Activated T-helper 1 cell treated with anti-CD3 and anti-CD28 coated beads, Interleukin-12 subunit alpha, Interleukin-12 subunit beta, Interleukin-2, Interleukin-4 antibody, amounts not matched to agents 30 ng/mL and 10 ng/mL and 1 ng/mL, durations not matched to agents 14 hours and 24 hours and 36 hours (primary cell): ENCODE measurements at places on chromosomes 3 and 15. TPM values are rescaled to one million over a fixed set of nuclear protein-coding genes. Genes with fewer than 3 reads are reported as not detected.

The GABPB1 gene
- 80.7 and 81.0 TPM in 2 replicates for total RNA-seq

The CLEC3B gene
- not detected in 2 replicates for total RNA-seq

The CYP19A1 gene
- 0.23 and 0.24 TPM in 2 replicates for total RNA-seq

The SCN11A gene
- total RNA-seq: 0.05 TPM in 1 of 2 replicates, not detected in the other

The FAM81A gene
- total RNA-seq: 0.49 and 0.60 TPM in 2 replicates

The SEMA3G gene
- 0.13 TPM in 1 of 2 replicates, not detected in the other for total RNA-seq

The CRABP1 gene
- total RNA-seq: not detected in 2 replicates

- DNase-seq: no peak
- H3K27ac ChIP-seq: no peak overlapping the region
- H3K27me3 ChIP-seq: peaks cover 9% of the 10 kb centered on the region
- no peaks in the 10 kb centered on the region for H3K36me3 ChIP-seq
- H3K4me1 ChIP-seq: no peaks in the 10 kb centered on the region
Measured at GRCh38 chr15:89728254-89728653, 22.8 kb downstream of the MESP1 start.

DNA sequence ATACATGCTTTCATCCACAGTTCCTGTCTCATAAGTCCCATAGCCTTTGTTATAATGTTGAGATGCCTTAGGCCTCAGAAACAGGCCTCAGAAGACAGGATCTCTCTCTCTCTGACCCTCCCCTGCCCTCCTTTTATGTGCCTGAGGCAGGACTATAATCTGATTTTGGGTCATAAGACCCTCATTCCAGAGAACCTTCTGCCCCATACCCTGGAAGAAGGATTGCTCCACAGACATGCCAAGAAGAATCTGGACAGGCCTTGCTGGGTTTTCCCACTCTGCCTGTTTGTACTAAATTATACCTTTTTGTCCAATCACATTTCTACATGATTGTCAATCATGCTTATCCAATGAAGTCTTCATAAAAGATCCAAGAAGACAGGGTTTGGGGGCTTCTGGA is 57.2 kb upstream of the MME start:
- H3K4me3 ChIP-seq: no peak overlapping the region
- H3K4me1 ChIP-seq: no peaks in the 10 kb centered on the region
- no peaks in the 10 kb centered on the region for H3K27me3 ChIP-seq
- no peak overlapping the region for H3K27ac ChIP-seq
- no peak for DNase-seq

DNA sequence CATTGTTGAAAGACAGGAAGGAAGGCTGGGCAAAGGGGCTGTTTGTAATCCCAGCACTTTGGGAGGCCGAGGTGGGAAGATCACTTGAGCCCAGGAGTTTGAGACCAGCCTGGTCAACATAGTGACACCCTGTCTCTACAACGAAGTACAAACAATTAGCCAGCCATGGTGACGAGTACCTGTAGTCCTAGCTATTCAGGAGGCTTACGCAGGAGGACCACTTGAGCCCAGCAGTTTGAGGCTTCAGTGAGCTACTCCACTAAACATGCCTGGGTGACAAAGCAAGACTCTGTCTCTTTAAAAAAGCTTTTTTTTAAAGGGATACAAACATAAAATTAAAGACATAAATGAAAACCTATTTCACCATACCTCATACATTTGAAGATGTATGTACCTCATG is 11.1 kb downstream of the SERP1 start:
- no peak for DNase-seq
- H3K36me3 ChIP-seq: no peaks in the 10 kb centered on the region
- H3K4me1 ChIP-seq: peaks cover 7% of the 10 kb centered on the region
- H3K27ac ChIP-seq: no peak overlapping the region

DNA sequence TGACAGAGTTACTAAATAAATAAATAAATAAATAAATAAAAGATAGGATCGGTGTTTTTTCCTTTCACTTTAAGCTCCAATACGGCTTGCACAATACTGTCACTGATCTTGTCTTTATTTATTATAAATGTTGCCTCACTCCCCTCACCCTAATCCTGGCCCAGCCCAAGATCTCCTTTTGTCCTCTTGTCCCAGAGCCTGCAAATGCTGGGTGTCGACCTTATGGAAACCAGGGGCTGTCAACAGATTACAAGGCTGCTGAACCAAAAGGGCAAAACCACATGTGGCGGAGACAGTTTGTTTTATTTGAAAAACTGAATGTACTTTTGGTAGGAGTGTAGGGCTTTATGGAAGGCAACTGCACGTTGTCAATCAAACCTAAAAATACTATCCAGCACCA is 75.9 kb downstream of the RFTN1 start:
- H3K4me3 ChIP-seq: no peak overlapping the region
- no peak for DNase-seq
- no peak overlapping the region for H3K27ac ChIP-seq

DNA sequence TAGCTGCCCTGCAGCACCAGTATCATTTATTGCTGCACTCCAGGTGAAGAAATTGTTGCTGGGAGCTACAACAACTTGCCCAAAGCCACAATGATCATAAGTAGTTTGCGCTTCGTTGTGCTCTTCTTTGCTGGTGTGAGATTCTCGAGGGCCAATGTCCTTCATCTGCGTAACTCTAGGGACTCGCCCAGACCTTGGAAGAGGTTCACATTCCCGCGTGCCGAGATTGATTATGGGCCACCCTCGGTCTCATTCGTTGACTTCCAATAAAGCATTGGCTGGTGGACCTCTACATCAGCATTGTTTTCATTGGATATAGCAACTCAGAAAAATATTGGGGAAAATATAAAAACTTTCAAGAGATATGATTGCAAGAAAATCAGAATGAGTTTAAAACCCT is 423 bp upstream of the PHLDB2 start:
- H3K27me3 ChIP-seq: peaks cover 64% of the 10 kb centered on the region
- no peak for DNase-seq
- no peak overlapping the region for H3K27ac ChIP-seq
- H3K4me1 ChIP-seq: peaks cover 27% of the 10 kb centered on the region
- H3K4me3 ChIP-seq: peak overlapping the region; percentile 85
- no peaks in the 10 kb centered on the region for H3K36me3 ChIP-seq

DNA sequence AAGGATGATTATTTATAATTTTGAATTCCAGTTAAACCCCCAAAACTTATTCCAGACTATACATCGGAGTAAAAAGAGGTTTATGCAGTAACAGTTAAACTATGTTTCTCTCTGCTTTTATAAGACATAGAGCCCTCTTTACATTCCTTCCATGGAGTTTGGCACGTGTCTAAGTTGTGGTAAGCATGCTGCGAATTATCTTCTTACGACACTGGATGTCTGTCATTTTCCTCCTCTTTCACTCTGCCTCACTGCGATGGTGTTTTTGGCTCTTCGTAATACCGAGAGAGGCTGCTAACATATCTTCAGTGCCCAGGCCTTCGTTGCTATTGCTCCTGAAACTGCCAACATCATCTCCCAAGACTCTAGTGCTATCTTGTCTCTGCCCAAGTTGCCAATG is 83.9 kb upstream of the TGFBR2 start:
- DNase-seq: no peak
- H3K36me3 ChIP-seq: peaks cover 5% of the 10 kb centered on the region
- H3K4me3 ChIP-seq: no peak overlapping the region
- H3K4me1 ChIP-seq: peaks cover 37% of the 10 kb centered on the region

- H3K27me3 ChIP-seq: no peaks in the 10 kb centered on the region
- H3K4me3 ChIP-seq: no peak overlapping the region
- no peaks in the 10 kb centered on the region for H3K36me3 ChIP-seq
- DNase-seq: no peak
- H3K27ac ChIP-seq: no peak overlapping the region
Measured at GRCh38 chr3:155712008-155712407, 32.9 kb downstream of the PLCH1 start.

- H3K36me3 ChIP-seq: no peaks in the 10 kb centered on the region
- H3K27ac ChIP-seq: no peak overlapping the region
- H3K27me3 ChIP-seq: peaks cover 50% of the 10 kb centered on the region
- no peak for DNase-seq
Measured at GRCh38 chr3:134312072-134312872, 61.6 kb upstream of the RYK start.

DNA sequence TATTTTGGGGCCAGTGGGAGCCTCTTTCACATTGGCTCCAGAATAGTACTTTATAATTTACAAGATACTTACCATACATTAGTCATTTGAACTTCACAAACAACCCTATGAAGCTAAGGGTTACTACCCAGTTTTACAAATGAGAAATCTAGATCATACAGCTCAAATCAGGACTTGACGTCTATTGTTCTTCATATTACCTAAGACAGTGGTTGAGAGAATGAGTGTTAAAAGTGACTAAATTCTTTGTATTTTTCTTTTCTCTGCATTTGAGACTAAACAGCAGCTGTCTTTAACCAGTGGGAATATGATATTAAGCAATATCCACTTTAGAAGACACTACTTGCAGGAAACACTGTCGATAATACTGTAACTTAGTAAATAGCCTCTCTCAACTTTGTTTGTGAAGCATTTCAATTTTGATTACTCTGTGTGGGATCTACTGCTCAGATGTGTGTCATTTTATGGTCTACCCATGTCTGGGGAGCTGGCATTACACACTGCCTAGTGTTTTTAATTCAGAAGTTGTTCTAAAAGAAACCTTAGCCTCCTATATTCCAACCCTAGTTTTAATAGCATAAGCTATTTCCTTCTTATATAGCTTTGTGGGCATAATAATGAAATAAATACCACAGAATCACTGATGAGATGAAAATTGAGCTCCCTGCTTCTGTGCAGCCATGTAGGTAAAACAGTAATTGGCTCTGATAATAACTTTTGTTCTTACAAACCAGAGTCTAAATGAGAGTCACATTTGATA is 45.9 kb downstream of the IQCH start:
- H3K36me3 ChIP-seq: no peaks in the 10 kb centered on the region
- no peak overlapping the region for H3K4me3 ChIP-seq
- H3K4me1 ChIP-seq: no peaks in the 10 kb centered on the region
- DNase-seq: no peak
- peaks cover 10% of the 10 kb centered on the region for H3K27me3 ChIP-seq
- H3K27ac ChIP-seq: no peak overlapping the region

GRCh38 chr3:192802957-192803899 is 75.9 kb upstream of the FGF12 start:
- H3K4me3 ChIP-seq: no peak overlapping the region
- no peak for DNase-seq
- no peak overlapping the region for H3K27ac ChIP-seq
- H3K36me3 ChIP-seq: peaks cover 10% of the 10 kb centered on the region

DNA sequence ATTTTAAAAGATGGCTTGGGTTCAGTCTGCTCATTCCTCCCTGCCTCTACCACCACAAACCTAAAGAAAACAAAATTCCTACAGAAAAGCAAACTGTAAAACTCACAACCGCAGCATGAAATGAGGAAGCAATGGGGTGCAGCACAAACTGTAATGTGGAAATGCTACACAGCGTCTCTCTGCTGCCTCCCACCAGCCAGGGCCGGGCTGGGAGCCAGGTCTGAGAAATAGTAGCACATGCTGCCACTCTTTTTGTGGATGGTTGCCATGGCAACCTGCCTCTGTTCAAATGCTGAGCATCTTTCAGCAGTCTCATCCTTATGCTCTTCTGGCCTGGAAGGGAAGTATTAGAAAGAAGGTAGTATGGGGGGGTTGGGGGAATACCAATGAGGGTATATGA is 55.4 kb downstream of the EOMES start:
- H3K27ac ChIP-seq: peak overlapping the region; percentile 88
- DNase-seq: no peak
- peak overlapping the region; percentile 46 for H3K4me3 ChIP-seq
- no peaks in the 10 kb centered on the region for H3K27me3 ChIP-seq
- H3K4me1 ChIP-seq: peaks cover 32% of the 10 kb centered on the region

DNA sequence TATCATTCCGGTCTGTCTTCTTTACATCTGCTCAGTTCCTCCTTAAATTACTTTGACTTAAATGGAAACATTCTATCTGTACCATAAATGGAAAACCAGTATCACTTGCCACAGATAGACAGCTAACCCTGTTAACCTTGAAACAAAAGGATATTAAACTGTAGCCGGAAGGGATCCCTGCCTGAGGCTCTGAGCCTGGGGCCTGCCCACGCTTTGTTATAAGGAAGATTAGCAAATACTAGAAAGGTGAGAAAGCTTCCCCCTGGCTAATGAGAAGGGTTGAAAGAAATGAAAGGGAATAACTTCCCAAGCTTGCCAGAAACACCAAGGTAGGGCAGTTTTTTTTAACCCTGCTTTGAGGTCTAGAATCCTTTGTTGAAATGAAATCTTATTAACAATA is 927.6 kb downstream of the FHIT start:
- no peak for DNase-seq
- H3K36me3 ChIP-seq: no peaks in the 10 kb centered on the region
- H3K27me3 ChIP-seq: no peaks in the 10 kb centered on the region
- H3K27ac ChIP-seq: no peak overlapping the region

DNA sequence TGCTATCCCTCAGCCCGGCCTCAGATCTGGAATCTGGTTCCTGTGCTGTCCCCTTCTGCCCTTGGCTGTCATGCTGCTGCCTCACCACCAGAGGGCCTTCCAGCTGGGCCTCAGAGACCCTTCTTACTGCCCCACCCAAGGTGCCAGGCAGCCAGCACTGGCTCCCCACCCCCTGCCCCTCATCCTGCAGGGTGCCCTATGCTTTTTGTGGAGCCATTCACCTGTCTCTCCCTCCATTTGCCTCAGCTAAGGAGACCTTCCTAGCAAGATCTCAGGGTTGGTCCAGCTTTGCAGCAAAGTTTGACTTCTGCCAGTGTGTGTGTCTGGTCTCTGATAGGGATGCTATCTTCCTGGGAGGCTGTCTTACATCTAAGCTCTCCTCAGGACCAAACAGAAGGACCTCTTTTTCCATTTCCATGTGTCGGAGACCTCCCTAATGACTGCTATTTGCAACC is 1.9 kb upstream of the VWA5B2 start:
- H3K27ac ChIP-seq: no peak overlapping the region
- DNase-seq: peak; percentile 32
- no peaks in the 10 kb centered on the region for H3K36me3 ChIP-seq
- H3K4me1 ChIP-seq: peaks cover 14% of the 10 kb centered on the region
- no peak overlapping the region for H3K4me3 ChIP-seq
- peaks cover 53% of the 10 kb centered on the region for H3K27me3 ChIP-seq

DNA sequence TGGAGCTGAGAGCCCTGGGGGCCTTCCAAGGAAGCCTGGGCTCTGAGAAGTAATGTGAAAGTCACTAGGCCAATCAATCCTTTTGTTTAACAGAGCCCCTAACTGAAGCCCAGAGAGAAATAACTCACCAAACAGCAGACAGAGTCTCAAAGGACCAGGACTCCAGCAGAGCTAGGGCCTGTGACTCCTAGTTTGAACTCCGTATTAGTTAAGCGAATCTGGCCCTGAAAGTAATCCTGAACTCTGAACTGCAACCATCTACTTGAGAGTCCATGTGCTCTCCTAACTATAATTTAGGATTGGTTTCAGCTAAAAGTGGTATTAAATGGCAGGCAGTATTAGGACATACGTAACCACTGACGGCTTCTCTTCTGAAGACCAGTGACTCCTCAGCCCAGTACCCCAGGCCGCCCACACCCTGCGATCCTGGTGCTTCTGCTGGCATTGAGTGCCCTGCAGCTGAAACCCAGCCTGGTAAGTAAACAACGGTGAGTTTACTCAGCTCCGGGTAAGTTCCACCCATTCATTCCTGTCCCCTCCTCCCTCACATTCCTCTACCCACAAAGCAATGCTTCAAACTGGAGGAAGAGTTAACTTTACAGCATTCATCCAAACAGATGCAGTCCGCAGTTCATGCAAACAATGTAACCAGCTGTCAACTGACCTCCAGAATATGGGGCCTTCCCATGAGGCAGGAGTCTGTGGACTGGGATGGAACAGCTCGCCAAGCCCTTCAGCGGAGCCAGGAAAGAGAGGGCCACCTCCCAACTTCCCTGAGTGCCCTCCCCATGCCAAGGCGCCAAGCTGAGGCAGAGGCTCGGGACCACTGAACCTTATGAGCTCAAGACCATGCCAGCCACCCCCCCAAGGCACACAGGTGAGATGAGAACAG is 7.3 kb downstream of the MYO5C start:
- H3K4me3 ChIP-seq: no peak overlapping the region
- peaks cover 15% of the 10 kb centered on the region for H3K27me3 ChIP-seq
- H3K27ac ChIP-seq: no peak overlapping the region
- DNase-seq: no peak
- H3K36me3 ChIP-seq: no peaks in the 10 kb centered on the region
